ENCODE measurements at places on chromosomes 2 and 18. TPM values are rescaled to one million over a fixed set of nuclear protein-coding genes. Genes with fewer than 3 reads are reported as not detected.

The RAX gene
- total RNA-seq, result not detected

The METTL5 gene
- total RNA-seq, result 52.0 TPM

The ITGA4 gene
- total RNA-seq, result 2.8 TPM

The LYPD1 gene
- total RNA-seq, result 76.6 TPM

The SAG gene
- not detected for total RNA-seq

- no peak for DNase-seq
These were observed 96.0 kb downstream of the INHBB start for GRCh38 chr2:120441744-120442471.

GRCh38 chr2:52695731-52696130, 1071.9 kb upstream of the CHAC2 start:
- DNase-seq, result no peak

DNA sequence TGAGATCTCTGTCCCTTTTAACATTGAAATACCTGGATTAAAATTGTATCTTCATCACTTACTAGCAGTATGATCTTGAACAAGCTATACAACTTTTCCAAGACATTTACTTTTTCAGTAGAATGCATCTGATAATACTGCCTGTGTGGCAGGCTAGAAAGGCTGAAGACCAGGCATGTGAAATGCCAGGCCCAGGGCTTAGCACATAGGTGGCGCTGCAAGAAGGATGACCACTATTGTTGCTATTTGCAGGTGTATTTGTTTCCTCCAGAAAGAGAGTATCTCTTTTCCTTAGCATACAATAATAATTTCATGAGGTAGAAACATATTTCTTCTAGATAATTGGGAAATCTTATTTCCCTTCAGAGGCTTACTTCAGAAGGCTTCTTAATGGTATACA, 331.3 kb downstream of the THSD7B start:
- no peak for DNase-seq

GRCh38 chr2:132037527-132038178, 124.1 kb downstream of the ANKRD30BL start:
- peak; percentile 3 for DNase-seq

DNA sequence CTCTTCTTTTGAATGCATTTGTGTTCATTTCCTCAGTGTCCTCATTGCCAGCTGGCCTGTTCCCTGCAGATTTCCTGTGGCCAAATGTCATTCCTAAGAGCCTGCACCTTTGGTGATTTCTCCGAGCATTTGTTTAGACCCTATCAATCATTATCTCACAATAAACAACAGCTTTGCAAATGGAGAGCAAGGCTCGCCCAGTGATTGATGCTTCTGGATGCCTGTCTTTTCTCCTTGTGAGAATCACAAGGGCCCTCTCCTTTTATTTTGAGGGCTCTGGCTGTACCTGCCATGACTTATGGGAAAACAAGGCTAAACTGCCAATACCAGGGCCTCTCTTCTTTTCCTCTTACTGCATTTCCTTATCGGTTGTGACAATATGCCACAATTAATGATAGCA, 1454.4 kb upstream of the CELF4 start:
- no peak for DNase-seq

GRCh38 chr2:100614455-100615000, 51.7 kb downstream of the PDCL3 start:
- DNase-seq, result no peak

GRCh38 chr2:174682007-174682577, 82.2 kb downstream of the CHRNA1 start:
- DNase-seq, result peak; percentile 55

- no peak for DNase-seq
These were observed 274.8 kb downstream of the SPAG16 start for GRCh38 chr2:213559053-213559452.

- DNase-seq, result no peak
These were observed 298.7 kb upstream of the MGAT5 start for GRCh38 chr2:133955169-133955568.

GRCh38 chr2:6880200-6880733, 2.7 kb downstream of the RSAD2 start:
- no peak for DNase-seq

DNA sequence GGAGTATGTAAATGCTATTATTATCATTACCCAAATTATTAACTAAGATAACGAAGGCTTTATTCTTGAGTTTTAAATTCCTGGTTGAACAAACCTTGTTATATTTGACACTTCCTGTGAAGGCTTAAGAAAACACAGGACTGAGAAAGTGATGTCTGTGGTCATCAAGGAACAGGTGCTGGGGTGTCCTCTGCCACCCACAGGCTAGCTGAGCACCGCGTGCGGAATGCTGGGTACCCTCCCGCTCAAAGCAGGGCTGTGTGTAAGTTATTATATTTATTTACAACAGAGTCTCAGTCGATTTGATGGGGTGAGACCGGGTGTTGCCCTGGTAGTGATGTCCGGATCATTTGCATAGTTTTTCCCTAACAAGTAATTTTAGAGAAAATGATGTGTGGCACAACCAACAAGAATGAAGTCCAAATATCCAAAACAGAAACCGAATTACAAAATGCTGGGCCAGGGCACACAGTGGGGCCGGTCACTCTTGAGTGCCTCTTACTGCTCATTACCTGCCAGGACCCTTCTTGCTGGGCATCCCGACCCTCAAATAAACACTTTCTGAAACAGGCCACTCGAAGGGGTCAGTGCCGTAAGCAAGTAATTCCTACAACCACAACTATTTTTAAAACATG, 49.2 kb downstream of the TMEM18 start:
- no peak for DNase-seq

GRCh38 chr2:8421658-8422449, 260.0 kb upstream of the ID2 start:
- DNase-seq, result no peak

DNA sequence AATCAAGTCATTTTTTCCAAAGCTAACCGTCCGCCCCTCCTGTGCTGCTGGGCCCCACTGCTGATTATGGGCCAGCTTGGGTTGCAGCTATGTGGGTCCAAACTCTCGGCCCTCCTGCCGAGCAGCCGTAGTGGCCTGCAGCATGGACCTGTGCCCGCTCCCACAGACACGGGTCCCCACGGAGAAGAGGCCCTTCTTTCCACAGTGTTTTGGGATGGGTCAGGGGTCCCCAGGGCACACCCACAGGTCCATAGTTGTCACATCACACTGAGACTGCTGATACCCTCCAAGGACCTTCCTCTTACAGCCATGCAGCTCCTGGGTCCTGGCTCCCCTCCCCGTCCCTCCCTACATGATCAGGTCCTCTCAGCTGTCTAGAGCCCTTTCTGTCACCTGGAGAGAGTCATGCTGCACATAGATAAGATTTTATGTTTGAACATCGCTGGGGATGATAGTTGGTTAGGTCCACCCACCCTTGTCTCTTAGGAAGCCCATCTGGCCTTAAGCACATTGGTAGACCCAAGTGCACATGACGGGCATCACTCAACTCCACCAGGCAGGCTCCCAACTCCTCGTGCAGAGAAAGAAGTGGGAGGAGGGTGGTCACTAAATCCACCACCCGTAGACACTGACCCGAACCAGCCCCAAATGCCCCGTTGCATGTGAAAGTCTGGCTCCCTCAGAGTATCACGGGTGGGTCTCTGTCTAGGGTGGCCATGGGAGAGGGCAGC, 17.5 kb downstream of the GPR55 start:
- DNase-seq, result no peak

DNA sequence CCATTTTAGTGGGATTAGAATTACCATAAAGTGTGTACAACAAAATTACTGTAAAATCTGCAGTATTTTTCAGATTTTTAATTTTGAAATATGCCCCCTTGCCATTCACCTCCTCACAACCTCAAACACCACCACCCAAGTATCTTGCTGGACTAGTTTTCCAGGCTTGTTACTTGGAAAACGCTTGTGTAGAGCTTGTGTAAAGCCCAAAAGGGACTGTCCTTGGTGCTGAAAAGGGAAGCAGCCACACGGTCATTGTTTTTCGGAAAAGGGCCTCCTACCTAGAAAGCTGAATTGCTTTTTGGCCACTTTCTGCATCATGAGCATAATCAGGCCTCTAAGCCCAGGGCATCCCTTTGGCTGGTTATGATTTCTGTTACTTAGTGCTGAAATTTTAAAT, 563.4 kb downstream of the LRRTM4 start:
- peak; percentile 2 for DNase-seq

DNA sequence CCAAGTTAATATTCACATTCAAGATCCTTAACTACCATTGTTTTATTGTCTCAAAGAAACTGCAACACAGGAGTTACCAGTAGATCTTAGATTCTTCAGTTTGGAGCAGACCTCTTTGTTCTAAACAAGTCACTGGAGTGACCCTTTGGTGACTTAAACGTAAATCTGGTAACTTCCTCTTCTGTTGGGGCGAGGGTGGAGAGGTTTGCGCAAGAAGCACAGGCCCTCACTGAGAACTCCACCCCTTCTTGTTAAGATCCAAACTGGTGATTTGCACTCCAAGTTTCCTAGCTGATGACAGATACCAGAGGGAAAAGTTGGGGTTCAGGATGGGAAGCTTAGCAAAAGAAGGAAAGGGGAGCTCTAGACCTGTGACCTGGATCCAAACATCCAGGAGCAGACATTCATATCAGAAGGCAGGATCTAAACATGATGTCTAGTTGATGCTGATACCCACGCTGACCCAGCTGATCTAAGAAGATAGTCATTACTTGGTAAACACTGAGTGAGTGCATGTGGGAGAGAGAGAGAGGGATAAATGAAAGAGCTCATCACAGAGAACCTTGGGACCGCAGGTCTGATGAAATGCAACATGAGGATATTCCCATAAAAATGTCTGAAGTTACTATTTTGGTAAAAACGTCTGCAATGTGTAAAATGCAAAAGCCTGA, 256.0 kb downstream of the CDH20 start:
- DNase-seq, result no peak

- peak; percentile 96 for DNase-seq
These were observed 111.4 kb downstream of the NFATC1 start for GRCh38 chr18:79507076-79507545.
